ENCODE measurements at places on chromosomes 4 and X.

DNA sequence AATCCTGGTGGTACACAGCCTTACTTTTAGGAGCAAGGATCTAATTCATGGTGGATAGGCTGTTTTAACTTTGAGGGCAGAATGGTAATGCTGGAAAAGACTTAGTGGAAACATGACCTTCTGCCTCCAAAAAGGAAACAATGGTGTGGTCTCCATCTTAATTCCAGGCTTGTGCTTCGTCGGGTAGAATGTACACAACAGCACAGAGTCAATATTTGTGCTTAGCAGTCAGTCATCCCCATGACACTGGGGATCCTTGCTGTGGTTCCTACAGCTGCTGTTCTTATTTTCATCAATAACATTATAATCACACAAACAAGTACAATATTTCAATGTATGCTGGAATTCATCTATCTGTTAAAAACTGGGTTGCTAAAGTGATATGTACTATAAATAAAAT lies 104.4 kb downstream of the HHIP start:
- no peak for DNase-seq

GRCh38 chr4:118839221-118839927 lies 3.4 kb upstream of the SEC24D start:
- no peak for DNase-seq

GRCh38 chrX:109312757-109313156 lies 169.1 kb downstream of the GUCY2F start:
- DNase-seq = no peak

DNA sequence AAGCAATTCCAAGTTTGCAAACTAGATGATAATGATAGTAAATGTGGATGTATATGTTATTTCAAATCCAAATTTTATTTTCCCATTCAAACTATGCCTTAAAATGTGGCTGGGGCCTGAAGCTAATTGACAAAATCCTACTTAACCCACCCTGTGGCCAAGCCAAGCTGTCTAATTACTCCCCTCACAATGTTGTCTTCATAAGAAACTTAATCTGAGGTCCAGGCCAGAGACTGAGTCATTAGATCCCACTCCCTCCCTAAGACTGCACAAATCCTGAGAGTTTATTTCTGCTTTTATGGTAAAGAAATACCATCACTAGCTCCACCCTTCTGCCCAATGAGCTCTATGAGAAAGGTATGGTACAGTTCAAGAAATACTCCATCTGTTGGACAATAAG lies 16.6 kb downstream of the SMPX start:
- DNase-seq = peak; percentile 67

DNA sequence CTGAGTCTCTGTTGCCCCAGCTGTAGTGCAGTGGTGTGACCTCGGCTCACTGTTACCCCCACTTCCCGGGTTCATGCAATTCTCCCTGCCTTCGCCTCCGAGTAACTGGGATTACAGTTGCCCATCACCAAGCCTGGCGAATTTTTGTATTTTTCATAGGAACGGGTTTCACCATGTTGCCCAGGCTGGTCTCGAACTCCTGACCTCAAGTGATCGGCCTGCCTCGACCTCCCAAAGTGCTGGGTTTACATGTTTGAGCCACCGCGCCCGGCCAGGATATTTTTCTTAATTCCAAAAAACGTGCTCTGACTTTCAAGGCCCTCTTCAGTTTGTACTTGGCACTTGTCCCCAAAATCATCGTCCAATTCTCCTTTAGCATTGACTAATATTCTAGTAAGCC lies 129.2 kb upstream of the EPHA5 start:
- no peak for DNase-seq

DNA sequence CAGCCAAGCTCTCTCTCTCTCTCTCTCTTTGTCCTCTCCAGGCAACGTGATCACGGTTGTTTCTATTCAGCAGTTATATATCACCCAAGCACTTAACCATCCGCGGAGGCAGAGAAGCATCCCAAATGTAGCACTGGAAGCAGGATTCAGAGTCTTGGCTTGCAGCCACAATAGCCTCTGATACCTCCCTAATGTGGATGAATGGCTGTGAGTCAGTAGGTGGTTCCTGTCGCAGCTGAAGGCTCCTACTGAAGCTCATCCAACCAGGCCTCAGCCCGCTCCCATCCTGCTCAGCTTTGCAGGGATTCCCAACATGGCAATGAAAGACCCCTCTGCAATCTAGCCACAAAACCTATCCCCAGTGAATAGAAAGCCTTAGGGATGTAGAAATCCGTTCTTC lies 5.1 kb downstream of the HS6ST2 start:
- DNase-seq = no peak

DNA sequence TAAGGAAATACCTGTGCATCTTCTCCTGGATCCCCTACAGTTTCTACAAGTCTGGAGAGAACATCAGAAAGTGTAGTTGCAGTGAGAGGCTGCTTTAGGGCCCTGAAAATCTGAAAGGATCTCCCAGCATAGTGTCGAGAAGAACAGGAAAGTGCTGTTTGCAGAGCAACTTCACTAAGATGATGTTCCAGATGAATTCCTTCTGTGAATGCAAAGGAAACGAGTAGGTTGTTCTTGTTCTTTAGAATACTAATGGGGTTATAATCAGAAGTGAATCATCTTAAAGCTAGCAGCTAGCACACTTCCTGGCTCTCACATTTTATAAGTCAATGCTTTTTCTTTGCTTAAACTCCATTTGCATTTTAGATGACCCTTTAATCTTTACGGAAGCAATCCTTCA lies 53.7 kb downstream of the ZAR1 start:
- DNase-seq = no peak

DNA sequence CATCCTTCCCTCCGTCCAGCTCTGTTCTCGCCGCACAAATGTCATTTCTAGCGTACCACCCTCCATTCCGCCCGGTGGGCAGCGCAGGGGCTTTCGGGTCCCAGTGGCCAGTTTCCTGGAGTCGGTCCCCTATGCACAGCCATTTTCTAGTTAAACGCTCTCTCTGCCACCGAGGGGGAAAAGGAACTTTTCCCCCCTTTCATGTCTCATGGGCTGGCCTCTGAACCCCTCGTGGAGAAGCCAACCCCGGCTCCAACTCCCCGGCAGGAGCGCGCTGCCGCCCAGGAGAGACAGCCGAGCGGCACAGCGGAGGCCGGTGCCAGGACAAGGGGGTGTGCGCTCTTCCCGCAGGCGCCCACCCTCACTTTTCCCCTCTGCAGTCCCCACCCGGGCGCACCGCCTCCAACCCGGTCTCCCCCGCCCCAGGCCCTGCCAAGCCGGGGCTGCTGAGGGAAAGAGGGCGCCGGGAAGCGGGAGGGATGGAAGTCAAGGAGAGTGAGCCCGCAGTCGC lies 662 bp downstream of the APBB2 start:
- DNase-seq = no peak

DNA sequence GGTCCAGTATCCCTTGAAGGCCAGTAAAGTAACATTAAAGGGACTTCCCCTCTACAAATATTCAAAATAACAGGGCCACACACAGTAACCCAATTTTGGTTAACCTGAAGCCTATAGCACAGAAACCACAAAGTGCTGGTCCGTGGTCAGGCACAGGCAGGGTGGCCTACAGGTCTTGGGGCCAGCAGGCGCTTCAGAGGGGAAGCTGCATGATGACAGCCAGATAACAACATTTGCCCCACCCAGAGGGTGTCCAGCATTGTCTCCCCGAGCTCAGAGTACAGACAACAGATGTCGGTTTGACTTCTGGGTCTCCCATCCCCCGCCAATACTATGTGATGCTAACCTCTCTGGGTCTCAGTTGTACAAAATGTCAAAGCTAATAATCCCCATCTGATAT lies 51.1 kb downstream of the SH3KBP1 start:
- peak; percentile 4 for DNase-seq

DNA sequence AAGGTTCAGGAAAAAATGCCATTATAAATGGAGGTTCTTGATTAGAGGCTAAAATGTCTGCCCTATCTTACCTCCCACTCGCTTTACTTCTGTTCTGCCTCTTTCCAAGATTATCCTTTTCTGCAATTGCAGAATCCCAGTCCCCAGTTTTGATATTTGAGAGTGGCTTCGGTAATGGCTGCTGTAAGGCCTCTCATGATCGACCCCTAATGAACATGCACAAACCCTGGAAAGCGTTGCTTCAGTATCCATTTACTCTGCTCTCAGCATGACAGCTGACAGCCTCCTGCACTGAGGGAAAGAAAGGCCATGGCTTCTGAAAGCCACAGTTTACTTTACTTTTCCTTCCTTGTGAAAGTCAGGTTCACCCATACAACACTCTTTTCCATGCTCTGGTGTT lies 325.4 kb upstream of the GALNT7 start:
- no peak for DNase-seq
